ENCODE measurements at places on chromosomes 4 and X.

DNA sequence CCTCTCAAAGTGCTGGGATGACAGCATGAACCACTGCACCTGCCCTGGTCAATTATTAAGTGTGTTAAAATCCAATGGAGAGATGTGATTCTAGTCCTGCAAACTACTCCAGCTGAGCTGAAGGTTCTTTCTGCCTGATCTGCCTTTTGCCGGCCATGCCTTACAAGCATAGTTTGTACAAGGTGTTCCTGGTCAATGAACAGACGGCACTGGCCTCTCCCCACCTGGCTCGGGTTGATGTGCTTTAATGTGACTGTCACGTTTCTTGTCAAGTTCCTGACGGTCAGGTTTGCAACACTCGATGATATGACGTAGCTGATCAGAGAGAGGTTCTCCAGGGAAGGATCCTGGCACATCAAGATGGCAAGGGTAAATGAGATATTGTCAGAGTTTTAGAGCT is 23.1 kb upstream of the PHKA2 start:
- no peak for DNase-seq

DNA sequence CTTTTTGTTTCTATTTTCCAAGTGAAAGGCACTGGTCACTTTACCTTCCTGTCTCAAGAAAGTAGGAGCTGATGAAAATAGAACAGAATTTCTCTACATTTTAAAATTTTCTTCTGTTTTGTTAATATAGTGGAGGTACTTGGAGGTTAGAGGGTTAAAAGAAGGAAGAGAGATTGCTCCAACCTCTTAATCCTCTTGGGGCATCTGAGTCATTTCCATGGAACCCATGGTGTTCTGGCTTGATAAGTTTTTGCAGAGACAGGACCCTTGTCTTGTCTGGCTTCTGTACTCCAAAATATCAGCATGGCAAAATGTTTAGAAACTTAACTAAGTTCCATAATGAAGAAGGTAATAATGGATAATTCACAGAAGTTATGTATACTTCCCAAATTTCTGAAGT is 727.2 kb downstream of the C4orf33 start:
- DNase-seq = no peak

GRCh38 chrX:74450803-74451449 is 29.6 kb downstream of the SLC16A2 start:
- DNase-seq = no peak

- DNase-seq = no peak
Observed at GRCh38 chr4:78299565-78299972, 242.4 kb downstream of the FRAS1 start.

DNA sequence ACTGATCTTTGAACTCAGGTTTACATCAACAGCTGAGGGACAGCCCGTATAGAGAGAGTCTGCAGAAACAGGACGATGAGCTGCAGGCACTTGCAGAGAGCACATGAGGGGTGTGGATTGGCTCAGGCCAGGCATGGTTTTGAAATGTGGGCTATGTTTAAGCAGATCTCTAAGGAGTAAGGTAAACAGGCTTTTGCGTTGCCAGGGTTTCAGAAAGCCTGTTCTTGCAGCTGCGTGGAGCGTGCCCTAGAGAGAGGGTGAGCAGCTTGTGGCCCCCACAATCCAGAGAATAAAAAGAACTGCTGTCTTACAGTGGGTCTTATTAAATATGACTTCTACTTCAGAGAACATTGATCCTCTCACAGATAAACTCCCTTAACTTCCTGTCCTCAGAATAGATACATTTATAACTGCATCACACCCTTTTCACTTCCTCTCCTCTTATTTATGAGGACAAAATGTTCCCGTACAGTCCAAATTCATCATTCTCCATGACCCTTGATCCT is 64.1 kb downstream of the TMA16 start:
- DNase-seq = peak; percentile 24

GRCh38 chr4:122831515-122832196 is 5.0 kb downstream of the FGF2 start:
- DNase-seq = no peak
